Right atrium auricular region (tissue), 2 donors: ENCODE measurements at places on chromosomes 6 and 20. TPM values are rescaled to one million over a fixed set of nuclear protein-coding genes. Genes with fewer than 3 reads are reported as not detected.

GRCh38 chr6:23415819-23416427 lies 710.1 kb upstream of the NRSN1 start:
- no peak for DNase-seq

GRCh38 chr6:105985098-105985815 lies 100.9 kb upstream of the PRDM1 start:
- no peak for DNase-seq

- no peak for DNase-seq
Observed at GRCh38 chr6:33898771-33899170, 95.0 kb upstream of the MLN start.

DNA sequence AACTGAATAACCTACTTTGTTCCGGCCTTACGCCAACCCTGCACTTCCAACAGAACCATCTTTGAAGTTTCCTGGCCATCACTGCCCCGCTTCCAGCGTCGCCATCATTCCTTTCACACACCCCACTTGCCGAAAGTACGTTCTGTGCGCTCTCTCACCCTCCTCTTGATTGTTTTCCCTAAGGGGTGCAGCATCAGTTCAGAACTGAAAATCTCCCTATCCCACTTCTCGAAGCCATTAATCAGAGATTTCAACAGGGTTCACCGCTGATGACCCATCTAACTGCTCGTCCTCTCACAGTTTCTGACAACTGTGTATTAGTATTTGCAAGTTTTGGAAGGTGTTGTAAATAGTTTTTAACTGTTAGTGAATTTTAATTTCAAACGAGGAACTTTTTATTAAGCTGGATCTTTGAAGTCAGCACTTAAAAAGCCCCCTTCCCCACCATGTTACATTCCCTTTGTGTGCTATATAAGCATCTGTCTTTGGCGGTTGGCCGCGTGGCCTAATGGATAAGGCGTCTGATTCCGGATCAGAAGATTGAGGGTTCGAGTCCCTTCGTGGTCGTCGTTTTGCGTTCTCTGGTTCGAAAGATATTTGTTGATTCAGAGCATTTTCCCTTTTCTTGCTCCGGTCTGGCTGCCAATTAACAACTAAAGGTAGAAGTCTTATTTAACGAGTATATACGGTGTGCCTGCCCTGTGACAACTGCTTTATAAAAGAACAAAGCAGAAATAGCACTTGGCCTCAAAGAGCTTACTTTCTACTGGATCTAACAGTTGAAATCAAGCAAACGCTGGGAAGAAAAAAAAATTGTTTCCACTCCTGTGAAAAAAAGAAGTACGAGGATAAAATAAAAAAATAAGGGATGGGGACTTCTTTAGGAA lies 42.6 kb downstream of the TRIM27 start:
- peak; percentile 87 for DNase-seq

- no peak for DNase-seq
Observed at GRCh38 chr20:17987988-17988387, 19.2 kb downstream of the MGME1 start.

RNF217 gene
- 14.1 TPM for total RNA-seq

SLC22A16 gene
- not detected for total RNA-seq
